ENCODE measurements at places on chromosomes 5 and 9.

- DNase-seq: no peak
Observed at GRCh38 chr9:16561121-16561520, 309.3 kb downstream of the BNC2 start.

DNA sequence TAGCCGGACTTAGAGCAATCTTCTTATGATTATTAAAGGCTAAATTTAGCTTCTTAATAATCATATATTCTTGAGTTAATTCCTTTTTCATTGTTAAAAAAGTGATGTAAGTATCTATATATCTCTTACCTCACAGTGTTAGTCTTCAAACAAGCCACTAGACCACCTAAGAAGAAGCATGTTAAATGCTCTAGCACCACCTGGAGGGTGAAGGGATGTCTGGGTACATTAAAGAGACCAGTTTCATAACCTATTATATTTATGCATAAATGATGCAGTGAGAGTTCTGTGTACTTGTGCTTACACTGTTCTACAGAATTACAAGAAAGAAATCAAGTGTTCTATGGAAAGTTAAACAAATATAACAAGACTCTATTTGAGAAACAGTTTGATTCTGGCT is 55.9 kb upstream of the SLCO6A1 start:
- peak; percentile 56 for DNase-seq

GRCh38 chr9:133002147-133003070 is 23.9 kb downstream of the GFI1B start:
- no peak for DNase-seq

DNA sequence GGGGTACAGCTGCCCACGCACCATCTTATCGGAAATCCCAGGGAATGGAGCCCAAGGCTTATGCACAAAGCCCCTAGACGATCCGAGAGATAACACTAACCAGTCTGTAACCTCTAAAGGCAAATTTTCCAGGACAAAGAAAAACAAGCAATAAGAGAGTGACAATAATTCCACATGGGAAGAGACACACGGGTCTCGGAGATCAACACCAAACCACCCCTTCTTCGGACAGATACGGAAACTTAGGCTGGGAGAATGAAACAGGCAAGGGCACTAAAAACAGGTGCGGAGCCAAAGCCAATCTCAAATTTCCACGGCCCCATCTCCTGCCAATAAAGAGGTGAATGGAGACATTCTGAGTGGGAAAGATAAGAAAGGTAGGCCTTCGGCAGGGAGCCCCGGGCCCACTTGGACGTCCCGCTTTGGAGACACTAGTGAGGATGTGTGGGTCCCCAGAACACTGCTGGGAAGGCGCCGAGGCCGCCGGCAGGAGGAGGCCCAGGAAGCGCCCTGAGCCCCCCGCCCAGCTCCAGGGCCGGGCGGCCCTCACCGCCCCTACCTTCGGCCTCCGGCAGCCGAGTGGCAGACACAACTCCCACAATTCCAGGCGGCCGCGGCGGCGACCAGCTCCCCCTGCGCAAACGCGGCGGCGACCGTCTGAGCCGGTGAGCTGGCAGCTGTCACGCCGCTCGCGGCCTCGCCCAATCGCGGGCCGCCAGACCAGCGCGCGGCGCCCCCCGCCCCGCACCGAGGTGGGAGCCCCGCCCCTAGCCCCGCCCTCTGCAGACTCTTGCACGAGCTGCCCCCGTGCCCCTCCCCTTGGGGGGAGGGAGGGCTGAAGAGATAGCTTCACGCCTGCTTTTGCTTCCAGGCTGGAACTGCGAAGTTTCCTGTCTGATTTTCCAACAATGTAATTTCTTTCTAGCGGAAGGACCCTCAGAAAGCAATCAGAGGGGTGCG is at the start of gene SIL1:
TSS of gene SIL1 (minus strand) at position 659 of the 960 bp plus-strand sequence. CDS start 70,525 bp downstream, outside the sequence.
- peak; percentile 92 for DNase-seq

DNA sequence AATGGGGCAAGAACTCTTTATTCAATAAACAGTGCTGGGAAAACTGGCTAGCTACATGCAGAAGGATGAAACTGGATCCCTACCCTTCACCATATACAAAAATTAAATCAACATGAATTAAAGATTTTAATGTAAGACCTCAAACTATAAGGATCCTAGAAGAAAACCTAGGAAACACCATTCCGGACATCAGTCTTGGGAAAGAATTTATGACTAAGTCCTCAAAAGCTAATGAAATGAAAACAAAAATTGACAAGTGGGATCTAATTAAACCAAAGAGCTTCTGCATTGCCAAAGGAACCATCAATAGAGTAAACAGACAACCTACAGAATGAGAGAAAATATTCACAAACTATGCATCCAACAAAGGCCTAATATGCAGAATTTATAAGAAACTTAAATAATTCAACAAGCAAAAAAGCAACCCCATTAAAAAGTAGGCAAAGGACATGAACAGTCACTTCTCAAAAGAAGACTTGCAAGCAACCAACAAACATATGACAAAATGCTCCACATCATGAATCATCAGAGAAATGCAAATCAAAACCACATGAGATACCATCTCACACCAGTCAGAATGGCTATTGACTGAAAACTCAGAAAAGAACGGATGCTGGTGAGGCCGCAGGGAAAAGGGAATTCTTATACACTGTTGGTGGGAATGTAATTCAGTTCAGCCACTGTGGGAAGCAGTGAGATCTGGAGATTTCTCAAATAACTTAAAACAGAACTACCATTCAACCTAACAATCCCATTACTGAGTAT is 104.3 kb upstream of the MAP3K1 start:
- DNase-seq: peak; percentile 16

DNA sequence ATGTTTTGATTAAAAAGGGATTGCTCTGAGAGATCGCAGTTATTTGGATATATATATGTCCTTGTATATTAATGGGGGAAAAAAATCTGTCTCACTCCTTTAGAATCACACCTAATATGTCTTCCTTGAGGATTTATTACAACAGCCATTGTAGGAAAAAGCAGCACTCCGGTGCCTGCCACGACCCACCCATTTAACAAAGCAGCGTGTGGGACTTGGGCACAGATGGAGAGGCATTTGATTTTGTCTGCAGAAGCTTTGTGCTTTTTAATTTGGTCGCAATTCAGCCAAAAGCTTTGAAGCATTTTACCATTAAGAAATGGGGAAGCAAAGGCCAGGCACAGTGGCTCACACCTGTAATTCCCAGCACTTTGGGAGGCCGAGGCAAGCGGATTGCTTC is 159.2 kb downstream of the SMARCA2 start:
- no peak for DNase-seq

DNA sequence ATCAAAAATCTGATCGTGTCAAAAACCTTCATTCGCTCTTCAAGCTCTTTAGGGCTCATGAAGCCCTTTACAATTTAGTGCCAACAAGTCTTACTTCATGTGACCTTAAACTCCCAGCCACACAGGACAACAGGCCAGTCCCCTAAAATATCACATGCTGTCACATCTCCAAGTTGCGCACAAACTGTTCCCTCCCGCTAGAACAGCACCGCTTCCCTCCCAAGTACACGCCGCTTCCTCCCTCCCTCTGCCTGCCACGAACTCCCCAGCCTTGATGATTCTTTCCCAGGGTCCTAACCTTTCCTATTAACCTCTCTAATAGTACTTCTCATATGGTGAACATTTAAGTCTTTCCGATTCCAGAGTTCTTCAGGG is 91.2 kb downstream of the TLE1 start:
- no peak for DNase-seq

DNA sequence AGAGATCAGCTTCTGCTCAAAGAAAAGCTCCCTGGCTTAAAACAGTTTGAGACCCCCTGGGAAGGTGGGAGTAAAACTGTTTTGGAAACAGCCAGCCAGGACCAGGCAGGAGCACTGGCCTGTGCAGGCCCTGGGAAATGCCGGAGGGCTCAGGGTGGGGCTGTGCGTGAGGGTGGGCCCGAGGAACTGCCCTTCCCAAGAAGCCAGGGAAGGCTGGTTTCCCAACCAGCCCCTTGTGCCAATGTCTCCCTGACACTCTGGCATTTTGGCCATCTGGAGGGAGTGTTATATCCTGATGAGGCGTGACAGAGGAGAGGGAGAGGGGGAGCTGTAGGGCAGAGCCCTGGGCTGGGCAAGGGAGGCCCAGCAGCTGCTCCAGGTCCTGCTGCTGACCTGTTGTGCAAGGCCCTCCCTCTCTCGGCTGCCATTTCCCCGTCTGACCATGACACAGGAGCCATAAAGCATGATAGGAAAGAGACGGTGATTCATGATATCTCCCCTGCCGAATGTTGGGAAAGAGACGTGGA is 16.1 kb downstream of the OLFML2A start:
- no peak for DNase-seq

- DNase-seq: peak; percentile 58
Observed at GRCh38 chr9:97705354-97705950, 8.3 kb upstream of the XPA start.

- DNase-seq: peak; percentile 30
Observed at GRCh38 chr9:128304971-128305288, 17.3 kb downstream of the TRUB2 start.

DNA sequence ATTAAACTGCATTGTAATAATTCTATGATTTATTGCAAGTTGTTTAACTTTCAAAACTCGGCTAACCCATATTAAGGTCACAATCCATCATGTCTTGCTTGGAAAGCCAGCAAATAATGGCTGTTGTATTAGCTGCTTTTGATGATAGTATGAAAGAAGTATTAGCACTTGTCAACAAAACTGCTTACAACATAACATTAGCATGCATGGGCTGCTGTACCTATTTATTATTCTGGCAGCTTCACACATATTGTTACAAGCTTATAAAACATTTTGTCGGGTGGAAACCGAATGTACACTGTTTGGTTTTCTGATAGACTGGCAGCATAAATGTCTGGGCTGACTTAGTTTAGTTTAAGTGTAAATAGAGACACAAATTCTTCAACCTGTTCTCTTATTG is 378.3 kb downstream of the KIAA0825 start:
- no peak for DNase-seq

GRCh38 chr5:109844695-109845094 is 155.0 kb downstream of the MAN2A1 start:
- DNase-seq: peak; percentile 22

DNA sequence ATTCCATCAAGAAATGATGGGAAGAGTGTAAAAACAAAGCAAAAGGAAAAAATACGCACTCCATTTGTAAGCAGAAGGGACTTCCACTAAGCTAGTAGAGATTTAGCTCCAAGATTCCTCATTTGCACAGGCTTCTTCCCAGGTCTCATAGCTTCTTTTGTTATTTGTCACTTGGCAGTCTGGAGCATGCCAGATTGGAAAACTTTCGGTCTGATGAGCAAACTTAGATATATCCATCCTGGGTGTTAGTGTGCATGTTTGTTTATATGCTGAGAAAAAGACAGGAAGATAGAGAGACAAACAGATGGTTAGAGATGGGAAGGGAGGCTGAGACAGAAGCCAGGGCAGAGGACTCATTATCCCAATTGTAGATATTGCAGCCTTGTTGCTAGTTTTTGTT is 1644.5 kb upstream of the NUDT12 start:
- no peak for DNase-seq

DNA sequence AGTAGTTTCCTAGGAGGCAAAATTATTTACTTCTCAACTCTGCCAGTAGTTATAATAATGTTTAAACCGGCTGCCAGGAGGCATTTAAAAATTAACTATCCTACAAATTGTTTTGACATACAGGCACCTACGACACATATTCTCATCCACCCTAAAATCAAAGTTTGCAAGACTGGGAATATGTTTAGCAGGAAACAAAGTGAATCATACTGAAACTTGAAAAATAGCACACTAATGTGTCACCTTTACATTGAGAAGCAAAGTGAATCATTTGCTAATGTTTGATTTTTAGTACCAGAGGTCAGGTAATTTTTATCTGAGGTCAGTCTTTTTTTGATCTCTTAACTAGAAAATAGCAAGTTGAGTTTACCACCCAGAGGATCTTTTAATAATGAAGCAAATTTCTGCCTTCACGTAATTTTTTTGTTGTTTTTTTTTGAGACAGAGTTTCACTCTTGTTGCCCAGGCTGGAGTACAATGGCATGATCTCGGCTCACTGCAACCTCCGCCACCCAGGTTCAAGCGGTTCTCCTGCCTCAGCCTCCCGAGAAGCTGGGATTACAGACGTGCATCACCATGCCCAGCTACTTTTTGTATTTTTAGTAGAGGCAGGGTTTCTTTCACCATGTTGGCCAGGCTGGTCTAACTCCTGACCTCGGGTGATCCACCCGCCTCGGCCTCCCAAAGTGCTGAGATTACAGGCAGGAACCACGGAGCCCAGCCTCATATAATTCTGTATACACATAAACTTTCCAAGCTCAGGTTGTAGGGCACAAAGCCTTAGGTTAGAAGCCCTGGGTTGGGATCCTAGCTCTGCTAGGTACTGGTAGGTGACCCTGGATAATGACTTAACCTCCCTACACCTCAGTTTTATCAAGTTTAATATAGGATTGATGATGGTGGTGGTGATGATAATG is 124.3 kb downstream of the UGCG start:
- DNase-seq: peak; percentile 89

DNA sequence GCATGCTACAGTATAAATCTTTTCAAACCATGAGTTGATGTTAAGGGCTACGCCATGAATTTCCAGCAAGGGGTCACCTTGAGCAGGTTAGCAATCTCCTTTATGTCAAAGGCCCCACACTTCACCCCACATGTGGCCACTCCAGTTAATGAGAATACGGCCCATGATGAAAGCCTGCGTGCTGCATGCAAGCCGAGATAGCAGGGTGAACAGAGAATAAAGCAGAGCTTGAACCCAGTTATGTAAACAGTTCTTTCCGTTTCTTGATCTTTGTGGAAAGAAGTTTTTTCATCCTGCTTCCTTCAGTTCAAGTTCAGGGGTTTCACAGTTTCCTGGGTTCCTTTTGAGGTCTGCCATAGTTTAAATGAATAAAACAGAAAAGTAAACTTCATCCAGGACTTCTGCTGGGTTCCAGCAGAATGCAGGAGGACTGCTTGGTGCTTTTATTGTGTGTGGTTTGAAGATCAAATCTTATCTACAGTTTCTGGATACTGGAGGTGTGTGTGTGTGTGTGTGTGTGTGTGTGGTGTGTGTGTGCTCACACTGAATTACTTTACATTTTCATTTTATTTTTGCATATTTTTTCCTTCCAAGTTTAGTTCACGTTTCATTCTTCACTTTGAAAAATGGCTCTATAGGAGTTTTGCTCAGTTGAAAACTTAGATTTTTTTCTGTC is 87.1 kb downstream of the HMHB1 start:
- no peak for DNase-seq

DNA sequence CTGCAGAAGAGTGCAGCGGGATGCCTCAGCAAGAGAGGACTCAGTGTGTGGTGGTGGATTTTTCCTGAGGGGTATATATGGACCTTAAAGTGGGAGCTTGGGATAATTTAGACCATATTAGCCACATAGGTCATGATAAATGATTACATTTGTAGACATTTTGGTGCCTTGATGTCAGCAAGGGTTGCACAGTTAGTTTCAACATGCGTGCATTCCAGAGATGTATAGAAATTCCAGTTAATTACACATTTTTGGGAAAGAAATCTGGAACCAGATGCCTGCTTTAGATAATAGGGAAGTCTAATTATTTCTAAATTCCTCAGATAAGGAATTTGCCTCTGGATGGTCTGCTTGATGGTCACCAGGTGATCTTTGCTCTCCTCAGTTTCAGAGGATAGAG is 440.6 kb upstream of the PAPPA start:
- DNase-seq: no peak

- no peak for DNase-seq
Observed at GRCh38 chr9:133057553-133057952, 4.2 kb upstream of the CEL start.

All from PC-3 (cell line).